ENCODE measurements at places on chromosomes 1 and 21.

DNA sequence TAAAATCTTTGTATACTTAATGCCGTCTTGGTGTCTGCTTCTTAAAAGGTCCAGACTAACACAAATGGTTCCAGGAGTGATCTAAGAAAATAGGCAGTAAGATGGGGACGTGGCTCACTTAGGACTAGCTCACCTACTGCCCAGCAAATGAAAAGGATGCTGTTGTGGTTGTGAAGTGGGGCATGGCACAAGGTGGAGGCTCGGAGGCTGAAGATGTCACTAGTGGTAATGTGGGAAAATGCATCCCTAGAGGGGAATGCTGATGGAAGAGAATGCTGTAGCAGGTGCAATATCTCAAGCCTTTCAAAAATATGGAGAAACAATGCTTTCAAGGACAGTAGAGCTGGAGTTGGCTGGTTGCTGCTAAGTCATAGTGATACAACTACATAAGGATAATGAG lies 11.3 kb upstream of the UCK2 start:
- DNase-seq = no peak

DNA sequence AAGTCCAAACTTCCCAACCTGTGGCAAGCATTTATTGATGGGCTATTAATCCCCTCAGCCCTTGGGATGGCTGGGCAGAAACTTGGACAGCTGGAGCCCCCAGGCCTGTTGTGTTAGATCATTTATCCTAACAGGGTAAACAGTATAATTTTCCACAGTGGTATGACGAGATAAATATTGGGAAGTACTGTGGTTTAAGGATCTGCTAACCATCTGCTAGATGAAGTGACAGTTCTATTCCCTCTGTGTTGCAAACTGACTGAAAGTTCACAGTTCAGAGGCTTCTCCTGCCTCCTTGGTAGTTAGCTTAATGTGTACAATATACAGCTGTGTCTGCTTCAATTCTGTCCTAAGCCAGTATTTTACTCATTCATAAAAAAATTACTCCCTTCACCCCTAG lies 127.5 kb upstream of the CHODL start:
- DNase-seq = no peak

GRCh38 chr1:60835649-60836048 lies 246.7 kb upstream of the NFIA start:
- no peak for DNase-seq

DNA sequence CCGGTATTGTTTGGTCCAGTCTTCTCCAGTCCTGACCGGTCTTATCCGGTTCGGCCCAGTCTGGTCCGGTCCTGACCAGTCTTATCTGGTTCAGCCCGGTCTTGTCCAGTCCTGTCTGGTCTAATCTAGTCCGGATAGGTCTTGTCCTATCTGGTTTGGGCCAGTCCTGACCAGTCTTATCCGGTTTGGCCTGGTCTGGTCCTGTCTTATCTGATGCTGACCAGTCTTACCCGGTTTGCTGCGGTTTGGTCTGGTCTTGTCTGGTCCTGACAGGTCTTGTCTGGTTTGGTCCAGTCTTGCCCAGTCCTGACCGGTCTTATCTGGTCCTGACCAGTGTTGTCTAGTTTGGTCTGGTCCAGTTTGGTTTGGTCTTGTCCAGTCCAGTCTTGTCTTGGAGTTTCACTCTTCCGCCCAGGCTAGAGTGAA lies 30.1 kb downstream of the DHX9 start:
- DNase-seq = no peak

DNA sequence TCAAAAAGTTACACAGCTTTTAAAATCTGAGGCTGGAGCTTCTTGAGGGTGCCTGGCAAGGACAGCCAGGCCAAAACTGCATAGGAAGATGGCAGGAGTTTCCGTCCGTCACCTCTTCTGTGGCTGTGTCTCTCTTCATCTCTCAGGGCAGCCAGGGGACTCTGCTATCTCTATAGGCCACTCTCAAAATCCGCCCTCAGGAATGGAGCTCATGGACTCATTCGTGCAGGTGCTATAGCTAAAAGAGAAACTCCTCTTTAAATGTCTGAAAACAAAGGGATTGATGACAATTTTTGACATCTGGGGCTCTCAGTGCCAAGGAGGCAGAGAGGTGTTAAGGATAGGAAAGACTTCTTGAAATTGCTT lies 27.2 kb downstream of the OVAAL start:
- DNase-seq = no peak
